ENCODE measurements at places on chromosomes 12 and 14.

DNA sequence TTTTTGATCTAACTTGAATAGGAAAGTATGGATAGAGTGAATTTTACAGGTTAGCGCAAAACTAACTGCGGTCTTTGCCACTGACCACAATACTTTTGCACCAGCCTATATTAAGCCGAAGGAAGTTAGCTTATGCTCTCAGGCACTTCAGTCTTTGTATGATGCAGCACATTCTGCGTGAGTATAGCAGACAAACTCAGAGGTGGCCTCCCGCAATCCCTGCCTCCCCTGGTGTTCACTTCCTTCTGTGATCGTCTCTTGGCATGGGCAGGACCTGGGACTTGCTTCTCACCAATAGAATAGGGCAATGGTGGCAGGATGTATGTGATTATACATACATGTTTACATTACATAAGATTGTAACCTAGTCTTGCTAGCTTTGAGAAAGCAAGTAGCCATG, 10.3 kb upstream of the SLC6A13 start:
- no peak for DNase-seq

DNA sequence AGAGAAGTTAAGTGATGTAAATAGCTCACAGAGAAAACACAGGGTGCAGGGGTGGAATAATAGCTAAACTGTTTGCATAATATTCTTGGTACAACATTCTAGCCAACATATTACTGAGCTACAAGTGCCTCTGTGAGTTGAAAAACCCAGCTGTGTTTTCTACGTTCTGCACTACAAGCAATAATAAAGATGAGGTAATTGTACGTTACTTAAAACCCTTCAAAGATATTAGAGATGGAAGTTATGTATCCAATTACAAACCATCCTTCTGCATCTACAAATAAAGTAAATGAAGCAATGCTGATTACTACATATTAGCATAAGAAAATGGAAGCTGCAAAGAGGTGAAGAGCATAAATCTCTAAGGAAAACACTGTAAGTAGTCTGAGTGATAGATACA, 271.4 kb downstream of the SSPN start:
- no peak for DNase-seq

DNA sequence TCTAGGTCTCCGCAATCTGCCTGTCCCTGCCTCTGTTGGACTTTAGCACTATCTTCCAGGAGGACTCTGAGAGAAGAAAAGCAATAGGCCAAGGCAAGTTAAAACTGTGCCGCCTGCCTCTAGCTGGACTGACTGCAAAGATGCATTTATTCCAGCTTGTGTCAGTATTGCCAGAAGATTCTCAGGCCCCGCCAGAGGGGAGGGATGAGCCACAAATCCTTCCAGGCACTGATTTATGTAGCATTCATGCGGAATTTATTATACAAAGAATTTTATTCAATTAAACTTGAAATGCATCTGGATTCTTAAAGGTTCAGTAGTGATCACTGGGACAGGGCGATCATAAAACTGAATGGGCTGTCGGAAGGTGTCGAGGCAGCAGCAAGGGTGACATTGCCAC, 19.8 kb downstream of the MMAB start:
- no peak for DNase-seq

GRCh38 chr12:79945433-79945832, 10.5 kb upstream of the PPP1R12A start:
- DNase-seq, result no peak

DNA sequence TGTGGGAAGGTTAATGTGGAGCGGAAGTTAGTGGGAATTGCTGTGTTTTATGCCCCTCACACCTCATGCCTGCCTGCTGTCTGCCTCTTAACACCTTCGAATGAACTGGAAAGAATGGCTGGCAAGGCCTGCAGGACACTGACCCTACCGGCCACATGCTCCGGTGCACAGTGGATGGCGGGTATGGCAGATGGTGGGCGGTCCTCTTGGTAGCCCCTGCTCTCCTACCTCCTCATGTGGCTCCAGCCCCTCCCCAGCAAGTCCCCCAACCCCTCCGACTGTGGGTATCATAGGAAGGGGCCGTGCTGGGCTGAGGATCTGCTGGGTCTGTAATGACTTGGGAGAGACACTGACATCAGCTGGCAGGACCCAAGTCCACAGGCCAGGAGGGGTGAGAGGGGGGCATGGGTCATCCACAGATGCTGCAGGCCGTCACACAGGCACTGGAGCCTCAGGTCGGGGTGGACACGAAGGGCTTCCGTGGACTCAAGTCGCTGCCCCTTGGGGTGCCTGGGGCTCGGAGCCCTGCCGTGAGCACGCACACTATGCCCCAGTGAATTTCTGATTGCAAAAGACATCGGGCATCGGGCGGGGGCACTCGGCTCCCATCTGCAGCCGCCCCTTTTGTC, 77.4 kb downstream of the KIF26A start:
- no peak for DNase-seq

- DNase-seq, result no peak
These were observed 13.1 kb downstream of the MYBPC1 start for GRCh38 chr12:101607894-101608293.

DNA sequence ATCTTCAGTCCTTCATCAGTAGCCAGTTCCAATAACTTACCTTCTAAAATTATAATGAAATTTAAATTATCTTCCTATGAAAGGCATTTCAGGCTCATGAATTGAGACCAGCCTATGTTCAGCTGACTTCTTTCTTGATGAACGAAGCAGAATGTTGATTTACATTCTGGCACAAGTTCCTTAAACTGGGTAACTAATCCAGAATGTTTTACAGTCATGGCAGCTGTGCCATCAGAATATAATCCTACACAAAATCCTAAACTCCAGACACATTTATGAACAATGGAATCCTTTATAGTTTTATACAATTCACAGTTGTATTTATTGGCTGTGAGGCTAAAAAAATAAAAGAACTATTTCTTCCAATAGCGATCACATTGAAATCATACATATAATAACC, 97.3 kb upstream of the CPM start:
- DNase-seq, result no peak

- DNase-seq, result no peak
These were observed 301.1 kb downstream of the ZFP36L1 start for GRCh38 chr14:68491793-68492192.

DNA sequence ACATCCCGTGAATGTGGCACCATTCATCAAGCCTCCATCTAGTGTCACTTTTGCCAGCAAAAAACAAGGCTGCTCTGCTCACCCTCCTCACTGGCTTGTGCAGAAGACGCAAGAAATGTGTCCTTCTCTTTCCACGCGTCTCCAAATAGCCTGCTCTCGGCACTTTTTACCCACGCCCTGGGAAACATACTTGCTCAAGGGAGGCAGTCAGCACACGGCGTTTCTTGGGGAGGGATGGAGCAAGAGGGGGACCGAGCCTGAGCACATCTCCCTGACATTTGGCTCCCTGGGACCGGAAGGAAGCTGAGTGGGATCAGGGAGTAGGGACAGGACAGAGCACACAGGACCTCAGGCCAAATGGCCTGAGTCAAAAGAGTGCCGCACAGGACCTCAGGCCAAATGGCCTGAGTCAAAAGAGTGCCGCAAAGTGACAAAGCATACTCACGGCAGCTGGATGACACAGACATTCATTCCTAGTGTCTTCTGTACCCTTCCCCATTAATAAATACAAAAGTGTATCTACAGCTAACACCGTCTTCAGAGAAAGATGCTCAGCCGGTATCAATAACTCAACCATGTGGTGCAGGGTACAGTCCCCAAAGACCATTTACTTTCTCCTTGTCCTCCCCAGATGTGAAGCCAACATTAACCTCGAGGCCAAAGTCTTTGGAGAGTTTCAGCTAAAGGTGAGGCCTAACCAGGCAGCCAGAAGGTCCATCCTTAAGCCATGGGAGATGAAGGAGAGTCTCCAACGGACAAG, 7.1 kb downstream of the BCL11B start:
- peak; percentile 35 for DNase-seq

- DNase-seq, result no peak
These were observed 205.7 kb downstream of the EGLN3 start for GRCh38 chr14:33745163-33745562.

- no peak for DNase-seq
These were observed 95.3 kb downstream of the DAD1 start for GRCh38 chr14:22493753-22494152.

DNA sequence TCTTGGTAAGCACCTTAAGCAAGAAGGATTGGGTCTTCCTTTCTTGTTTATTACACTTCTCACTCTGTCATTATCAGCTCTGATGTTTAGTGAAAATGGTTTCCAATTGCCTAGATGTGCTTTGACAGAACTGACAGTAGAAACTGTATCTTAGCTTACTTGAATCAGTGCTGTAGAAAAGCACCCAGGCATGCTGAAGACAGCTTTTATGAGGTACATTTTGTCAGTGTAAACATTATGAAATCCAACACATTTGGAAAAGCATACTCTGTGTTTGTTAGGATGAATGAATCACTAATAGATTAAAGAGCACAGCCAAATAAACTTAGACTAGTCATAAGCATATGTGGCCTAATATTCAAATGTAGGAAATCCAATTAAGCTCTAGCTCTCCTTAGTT, 290.2 kb upstream of the NPAS3 start:
- no peak for DNase-seq

GRCh38 chr14:93953263-93953662, 23.1 kb downstream of the ASB2 start:
- DNase-seq, result no peak

DNA sequence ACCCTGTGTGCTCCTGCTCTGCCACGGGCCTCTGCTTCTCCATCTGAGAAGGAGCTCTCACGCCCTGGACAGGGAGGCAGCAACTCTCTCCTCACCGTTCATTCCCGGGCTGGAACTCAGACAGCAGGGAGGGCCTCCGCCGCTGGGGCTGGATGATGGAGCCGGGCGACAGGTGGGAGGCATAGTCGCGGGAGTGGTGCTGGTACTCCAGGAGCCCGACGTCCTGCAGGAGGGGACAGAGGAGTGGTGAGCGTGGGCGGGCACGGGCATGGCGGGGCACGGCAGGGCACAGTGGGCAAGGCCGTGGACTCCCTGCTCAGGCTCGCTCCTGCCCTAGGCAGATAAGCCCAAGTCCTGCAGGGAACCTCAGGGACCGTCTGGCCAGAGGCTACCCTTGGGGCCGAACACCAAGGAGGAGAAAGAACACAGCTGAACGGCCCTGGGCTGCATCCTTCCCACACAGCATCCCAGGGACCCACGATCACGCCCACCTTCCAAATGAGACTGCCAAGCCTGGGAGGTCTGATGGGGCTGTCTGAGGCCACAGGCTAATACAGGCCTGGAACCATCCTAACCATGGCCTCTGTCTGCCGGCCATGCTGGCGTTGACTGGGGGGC, 81.0 kb downstream of the NCOR2 start:
- no peak for DNase-seq

- no peak for DNase-seq
These were observed 171.6 kb downstream of the CALM1 start for GRCh38 chr14:90568405-90568804.

GRCh38 chr14:102028733-102029132, 58.1 kb downstream of the HSP90AA1 start:
- DNase-seq, result no peak

GRCh38 chr12:105993766-105994555, 144.8 kb downstream of the NUAK1 start:
- DNase-seq, result no peak

- no peak for DNase-seq
These were observed 52.8 kb upstream of the SLC2A13 start for GRCh38 chr12:40158592-40159111.

DNA sequence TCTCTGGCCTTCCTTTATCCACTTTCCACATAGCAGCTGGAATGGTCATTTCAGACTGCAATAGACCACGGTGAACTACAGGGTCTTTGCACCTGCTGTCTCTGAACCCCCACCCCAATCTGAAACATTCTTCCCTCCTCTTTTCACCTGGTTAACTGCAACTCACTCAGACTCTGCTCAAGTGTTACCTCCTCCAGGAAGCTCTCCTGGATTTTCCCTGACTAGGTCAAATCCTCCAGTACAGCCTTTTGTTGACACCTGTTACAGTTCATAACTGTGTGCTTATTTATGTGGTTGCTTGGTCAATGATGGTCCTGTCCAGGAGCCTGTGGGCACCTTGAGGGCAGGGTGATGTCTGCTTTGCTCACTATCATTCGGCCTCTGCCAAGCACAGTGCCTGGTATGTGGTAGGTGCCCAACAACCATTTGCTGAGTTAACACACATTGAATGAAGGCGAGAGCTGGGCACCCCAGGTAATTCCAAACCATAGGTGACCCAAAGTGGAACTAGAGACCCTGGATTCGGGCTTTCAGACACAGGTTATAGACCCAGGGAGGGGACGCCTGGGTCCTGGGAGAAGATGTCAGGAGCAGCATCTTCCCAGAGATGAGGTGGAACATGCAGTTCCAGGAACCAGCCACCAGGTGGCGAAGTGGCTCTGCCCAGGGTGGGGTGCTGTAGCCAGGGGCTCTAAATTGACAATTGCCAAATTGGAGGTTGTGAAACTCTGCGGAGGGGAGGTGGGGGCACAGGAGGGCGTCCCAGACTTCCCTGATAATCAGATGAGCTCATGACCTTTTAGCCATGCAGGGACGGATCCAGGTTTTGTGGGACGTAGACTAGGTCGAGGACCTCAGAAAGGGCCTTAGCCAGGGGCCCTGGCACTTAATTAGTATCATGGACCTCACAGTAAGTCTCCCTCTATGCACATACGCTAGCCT, 28.1 kb downstream of the TRPV4 start:
- DNase-seq, result peak; percentile 70

- no peak for DNase-seq
These were observed 6.6 kb upstream of the SMIM10L1 start for GRCh38 chr12:11164384-11164783.

DNA sequence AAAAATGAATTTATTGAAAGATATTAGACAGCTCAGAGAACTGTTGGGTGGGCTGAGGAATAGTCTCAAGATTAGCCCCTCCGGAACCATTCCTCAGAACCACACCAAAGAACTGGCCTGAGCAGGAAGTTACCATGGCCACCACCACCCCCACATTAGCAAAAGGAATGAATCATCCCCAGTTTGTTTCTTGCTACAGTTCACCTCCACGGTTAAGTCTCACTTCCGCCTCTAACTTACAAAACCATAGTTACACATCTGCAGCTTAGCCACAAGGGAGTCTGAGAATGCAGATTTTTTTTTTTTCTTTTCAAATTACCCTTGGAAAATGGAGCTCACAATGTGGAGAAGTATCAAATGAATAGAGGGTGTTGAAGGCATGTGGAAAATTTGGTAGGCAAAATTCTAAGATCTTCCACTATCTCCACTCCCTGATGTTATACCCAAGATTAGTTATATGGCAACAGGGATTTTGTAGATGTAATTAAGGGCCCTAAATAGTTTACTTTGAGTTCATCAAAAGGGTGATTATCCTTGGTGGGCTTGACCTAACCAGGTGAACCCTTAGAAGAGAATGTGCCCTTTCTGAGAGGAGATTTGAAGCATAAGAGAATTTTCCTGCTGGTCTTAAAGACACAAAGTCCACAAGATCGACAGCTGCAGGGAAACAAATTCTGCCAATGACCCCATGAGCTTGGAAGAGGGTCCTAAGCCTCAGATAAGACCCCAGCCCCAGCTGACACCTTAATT, 129.8 kb upstream of the KRR1 start:
- peak; percentile 67 for DNase-seq

- DNase-seq, result peak; percentile 51
These were observed 722 bp downstream of the TMED8 start for GRCh38 chr14:77375973-77376770.
